NCI-H524 treated with DMSO at 0.1 percent for 48 hours (cell line): ENCODE measurements at places on chromosomes 13 and 19.

- no peak for DNase-seq
Observed at GRCh38 chr13:49444524-49445395, 686 bp downstream of the SETDB2 start.

- no peak for DNase-seq
Observed at GRCh38 chr19:28422791-28423650, 789.9 kb downstream of the UQCRFS1 start.

DNA sequence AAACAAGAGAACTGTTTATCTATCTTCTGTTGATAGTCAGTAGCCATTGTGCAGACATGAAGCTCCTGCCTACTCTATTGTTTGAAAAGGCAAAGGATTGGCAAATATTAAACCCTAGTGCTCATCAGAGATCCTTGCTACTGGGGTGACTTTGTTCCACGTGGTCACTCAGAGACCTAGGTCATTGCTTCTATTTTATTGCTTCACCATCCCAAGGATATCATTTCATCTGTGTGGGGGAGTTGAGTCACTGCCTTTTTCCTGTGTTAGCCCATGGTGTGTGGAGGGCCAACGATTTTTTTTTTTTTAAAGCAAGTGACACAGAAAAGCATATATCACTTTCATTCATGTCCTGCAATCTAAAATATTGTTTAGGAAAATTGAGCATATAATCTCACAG, 254.1 kb upstream of the RXFP2 start:
- no peak for DNase-seq

DNA sequence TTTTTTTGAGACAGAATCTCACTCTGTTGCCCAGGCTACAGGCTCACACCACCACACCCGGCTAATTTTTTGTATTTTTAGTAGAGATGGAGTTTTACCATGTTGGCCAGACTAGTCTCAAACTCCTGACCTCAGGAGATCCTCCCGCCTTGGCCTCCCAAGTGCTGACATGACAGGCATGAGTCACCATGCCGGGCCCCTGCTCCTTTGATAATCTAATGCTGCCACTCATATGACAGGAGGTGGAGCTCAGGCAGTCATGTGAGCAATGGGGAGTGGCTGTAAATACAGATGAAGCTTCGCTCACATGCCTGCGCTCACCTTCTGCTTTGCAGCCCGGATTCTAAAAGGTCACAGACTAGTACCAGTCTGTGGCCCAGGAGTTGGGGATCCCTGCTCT, 25.1 kb downstream of the ARHGEF18 start:
- DNase-seq: no peak

GRCh38 chr13:85013006-85013405, 786.2 kb downstream of the SLITRK6 start:
- DNase-seq: no peak

GRCh38 chr19:14164724-14165493, 28.5 kb upstream of the ASF1B start:
- DNase-seq: no peak

GRCh38 chr13:60090574-60090973, 73.2 kb downstream of the DIAPH3 start:
- no peak for DNase-seq

DNA sequence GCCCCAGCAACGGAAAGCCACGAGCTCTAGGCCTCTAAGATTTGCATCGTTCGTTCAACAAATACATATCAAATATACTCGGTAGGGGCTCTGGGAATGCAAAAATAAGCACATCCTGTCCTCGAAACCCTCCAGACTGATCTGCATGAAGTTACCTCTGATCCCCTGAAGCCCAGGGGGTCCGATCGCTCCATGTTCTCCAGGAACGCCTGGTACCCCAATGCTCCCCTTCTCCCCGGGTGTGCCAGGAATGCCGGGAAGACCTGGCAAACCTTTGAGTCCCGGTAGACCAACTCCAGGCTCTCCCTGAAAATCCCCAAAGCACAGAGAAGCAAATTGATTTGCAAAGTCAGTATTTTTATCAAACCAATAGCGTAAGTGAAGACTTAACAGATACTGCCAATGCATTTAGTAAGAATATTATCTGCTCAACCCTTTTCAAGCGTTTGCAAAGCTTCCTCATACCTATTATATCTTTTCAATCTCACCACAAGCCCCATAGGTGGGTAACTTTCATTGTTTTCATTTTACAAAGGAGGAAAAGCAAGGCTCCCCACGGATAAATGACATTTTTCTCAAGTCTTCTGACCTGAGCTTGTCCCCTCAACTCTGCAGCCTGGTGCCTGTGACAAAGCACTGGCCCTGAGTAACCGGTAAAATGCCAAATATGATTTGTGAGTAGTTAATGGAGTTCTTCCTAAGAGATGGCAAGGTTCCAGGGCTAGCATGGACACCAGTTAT, 127.7 kb downstream of the COL4A1 start:
- no peak for DNase-seq

GRCh38 chr19:1252221-1252820, 3.9 kb downstream of the MIDN start:
- DNase-seq: no peak

DNA sequence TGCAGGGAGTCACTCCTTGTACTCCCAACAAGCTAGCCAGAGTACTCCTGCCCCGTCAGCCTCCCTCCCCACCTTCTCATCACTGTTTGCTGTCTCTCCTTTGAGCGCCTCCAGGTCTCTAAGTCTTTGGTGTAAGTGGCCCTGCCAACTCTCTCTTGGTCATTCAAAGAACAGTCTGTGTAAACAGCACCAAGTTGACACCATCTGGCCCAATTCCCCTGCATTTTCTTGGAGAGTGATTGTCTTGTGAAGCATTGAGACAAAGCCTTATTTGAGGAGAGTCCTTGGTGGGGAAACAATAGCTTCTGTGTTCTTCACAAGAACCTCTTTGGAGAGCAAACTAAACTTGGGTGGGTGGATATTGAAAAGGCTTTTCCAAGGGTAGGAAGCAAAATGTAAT, 114.6 kb upstream of the RNF113B start:
- DNase-seq: no peak

DNA sequence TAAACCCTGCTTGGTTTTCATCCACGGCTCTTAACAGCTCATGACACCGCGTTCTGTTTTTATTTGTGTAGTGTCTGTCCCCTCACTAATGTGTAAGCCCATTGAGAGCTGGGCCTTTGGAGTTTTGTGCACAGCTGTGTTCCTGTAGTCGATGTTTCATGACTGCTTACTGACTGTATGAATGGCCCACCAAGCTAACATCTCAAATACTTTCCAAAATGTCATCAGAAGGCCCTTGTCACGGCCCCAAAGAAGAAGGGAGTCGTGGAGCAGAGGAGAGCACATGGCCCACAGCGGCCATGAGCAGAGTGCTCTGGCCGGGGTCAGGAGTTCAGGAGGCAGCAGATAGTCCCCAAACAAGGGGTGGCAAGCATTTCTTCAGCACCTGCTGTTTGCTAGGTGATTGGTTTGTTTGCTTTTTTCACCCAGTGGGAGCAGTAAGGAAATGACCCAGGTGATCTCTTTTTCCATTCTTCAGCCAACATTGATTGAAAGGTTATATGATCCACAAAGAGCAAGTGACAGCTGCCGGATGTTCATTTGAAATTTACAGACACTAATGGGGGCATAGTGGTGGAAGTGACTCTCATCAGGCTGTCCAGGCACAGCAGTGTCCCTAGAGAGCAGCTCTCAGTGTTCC, 315.2 kb downstream of the ATP8A2 start:
- DNase-seq: no peak

- DNase-seq: no peak
Observed at GRCh38 chr19:5145521-5146511, 176.9 kb downstream of the KDM4B start.

GRCh38 chr13:61358599-61358998, 57.0 kb downstream of the PCDH20 start:
- DNase-seq: no peak

DNA sequence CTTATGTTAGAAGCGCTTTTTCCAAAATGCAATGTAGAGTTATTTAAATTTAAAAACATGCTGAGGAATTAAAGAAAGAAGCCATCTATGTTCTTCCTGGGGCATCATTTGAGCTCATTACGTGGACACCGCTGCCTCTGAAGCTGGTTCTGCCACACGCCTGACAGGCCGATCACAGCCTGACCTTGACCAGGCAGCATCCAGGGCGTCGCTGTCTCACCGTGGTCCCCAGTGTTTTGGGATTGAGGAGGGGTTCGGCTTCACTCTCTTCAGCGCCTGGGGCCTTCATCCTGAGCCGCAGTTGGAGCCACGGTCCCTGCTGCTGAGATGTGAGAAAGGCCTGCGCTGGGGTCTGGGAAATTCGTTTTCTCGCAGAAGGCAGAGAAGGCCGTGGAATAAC, 64.0 kb downstream of the ATP11A start:
- DNase-seq: no peak

- no peak for DNase-seq
Observed at GRCh38 chr19:2244486-2244885, 4.6 kb upstream of the AMH start.

DNA sequence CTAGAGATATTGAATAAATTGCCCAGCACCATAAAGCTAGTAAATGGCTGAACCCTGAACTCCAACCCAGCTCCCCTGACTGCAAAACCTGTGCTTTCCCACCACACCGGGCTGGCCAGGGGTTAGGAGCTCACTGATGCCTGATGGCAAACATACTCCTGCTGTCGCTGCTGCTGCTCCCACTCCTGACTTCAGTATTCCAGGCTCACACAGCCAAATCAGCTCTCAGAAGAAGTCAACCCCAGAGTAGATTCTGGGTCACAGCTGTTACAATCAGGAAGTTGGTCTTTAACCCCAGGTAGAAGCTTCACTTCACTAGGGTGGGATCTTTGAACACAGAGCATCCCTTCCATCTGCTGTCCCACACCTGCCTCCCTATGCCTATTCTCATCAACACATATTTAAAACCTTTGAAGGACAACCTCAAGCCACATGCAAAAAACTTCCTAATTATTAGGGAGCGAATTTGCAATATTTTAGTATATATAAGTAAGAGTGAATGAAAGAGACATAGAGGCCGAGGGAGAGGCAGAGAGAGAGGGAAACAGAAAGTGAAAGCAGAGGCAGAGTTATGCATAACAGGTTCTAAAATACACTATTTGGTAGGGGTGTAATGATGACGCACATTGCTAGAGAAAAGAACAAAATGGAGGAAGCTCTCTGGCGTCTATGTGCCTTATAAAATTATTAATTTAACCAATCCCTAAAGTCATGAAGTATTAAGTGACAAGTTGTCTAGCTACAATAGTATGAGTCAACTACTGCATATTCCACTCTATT, 99.4 kb upstream of the SERP2 start:
- DNase-seq: no peak

GRCh38 chr19:16326401-16327168, 2.0 kb downstream of the KLF2 start:
- DNase-seq: no peak

DNA sequence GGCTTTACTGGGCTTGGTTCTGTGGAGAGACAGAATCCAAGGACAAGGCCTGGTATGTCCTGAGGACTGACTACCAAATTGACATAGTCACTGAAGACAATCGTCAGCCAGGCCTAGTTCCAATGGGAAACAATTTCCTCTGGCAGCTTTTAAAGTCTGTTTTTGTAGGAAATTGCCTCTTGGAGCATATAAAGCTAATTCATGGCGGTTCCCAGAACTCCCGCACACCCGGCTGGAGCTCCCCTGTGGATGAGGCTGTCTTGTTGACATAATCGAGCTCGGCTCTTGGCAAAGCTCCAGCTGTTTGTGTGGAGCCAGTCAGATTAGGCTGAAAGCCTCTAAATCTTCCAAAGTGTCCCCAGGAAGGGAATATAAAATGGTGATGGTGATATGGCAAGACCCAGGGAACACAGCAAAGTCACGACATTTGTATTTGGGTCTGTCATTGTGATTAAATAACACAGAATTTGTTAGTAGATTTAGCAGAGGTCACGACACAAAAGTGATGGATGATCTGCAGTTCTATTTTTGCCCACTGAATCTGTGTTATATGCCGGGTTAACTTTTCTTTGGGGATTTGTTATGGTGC, 395.0 kb downstream of the PCDH9 start:
- no peak for DNase-seq

- DNase-seq: no peak
Observed at GRCh38 chr13:21361706-21362105, 97.4 kb downstream of the ZDHHC20 start.

GRCh38 chr13:102779436-102780159, 6.0 kb upstream of the TEX30 start:
- DNase-seq: no peak

GRCh38 chr19:3880471-3881271, at the start of gene ATCAY:
TSS of gene ATCAY (plus strand) at chr19:3880685. CDS start at chr19:3885768, 5,083 bp downstream.
- DNase-seq: peak; percentile 42

DNA sequence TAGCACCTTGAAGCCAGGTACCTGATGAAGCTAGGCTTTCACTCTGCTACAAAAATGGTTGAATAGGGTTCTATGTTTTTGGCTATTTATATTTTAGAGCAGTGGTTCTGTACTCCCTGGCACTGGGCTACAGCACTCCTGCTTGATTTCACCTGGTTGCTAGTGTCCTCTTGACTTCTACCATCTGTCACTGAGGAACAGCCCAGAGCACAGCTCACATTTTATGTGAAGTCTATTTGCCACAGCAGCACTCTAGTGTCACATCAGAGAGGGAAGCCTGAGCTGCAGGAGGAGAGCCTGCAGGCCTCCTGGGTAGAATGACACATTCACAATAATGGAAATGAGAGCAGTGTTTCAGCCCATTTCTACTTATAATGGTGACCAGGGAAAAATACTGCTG, 184.2 kb downstream of the ZNF486 start:
- no peak for DNase-seq

- no peak for DNase-seq
Observed at GRCh38 chr13:19713186-19713965, 69.4 kb downstream of the PSPC1 start.

DNA sequence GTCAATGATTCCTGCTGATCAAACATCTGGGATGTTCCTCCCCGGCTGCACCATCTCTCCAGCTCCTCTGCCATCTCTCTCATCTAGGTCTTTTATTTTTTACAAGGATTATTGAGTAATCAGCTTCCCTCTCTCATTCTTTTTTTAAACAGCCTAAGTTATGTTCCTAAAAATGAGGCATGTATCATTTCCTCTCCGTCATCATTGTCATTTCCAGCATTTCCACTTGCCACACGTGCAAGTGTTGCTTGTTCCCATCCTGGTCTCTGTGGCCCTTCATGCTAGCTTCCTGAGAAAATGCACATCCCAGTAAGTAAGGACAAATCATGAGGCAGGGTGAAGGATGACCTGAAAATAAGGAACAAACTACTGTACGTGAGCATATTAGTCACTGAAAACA, 102.7 kb upstream of the POSTN start:
- DNase-seq: no peak

GRCh38 chr19:4140237-4140711, 13.2 kb upstream of the CREB3L3 start:
- peak; percentile 21 for DNase-seq

GRCh38 chr13:85597790-85598500, 201.3 kb downstream of the SLITRK6 start:
- no peak for DNase-seq

- no peak for DNase-seq
Observed at GRCh38 chr19:41308450-41309179, 1.4 kb upstream of the CCDC97 start.
